ENCODE measurements at places on chromosomes 1 and 21.

DNA sequence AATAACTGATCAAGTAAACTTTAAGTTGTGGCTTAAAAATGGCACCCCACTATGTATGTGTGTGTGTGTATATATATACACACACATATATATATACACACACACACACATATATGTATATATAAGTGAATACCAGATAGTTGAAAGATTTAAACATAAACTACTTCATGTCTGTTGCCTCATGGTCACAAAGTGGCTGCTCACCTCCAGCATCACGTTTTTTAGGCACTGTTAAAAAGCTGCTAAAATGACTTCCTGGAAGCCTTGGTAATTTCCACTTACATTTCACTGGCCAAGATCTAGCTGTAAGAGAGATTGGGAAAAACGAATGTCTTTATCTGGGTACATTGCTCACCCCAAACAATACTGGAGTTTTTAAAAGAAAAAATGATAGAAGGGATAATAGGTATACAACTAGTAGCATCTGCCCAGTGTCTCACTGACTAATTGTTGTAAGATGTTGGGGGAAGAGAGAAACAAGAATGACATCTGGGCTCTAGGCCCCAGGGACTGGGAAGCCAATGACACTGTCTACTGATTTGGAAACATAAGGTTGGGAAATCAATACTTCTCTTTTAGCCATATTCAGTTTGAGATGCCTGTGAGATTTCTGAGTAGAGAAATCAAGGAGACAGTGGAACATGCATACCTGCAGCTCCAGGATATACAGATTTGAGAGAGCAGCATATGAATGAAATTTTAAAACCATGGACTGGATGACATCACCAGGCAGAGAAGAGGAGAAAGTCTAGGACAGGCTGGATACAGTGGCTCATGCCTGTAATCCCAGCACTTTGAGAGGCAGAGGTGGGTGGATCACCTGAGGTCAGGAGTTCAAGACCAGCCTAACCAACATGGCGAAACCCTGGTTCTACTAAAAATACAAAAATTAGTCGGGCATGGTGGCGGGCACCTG is 42.8 kb downstream of the CLDN14 start:
- DNase-seq = no peak

GRCh38 chr1:172351754-172352161 is 68.7 kb upstream of the C1orf105 start:
- DNase-seq = no peak

DNA sequence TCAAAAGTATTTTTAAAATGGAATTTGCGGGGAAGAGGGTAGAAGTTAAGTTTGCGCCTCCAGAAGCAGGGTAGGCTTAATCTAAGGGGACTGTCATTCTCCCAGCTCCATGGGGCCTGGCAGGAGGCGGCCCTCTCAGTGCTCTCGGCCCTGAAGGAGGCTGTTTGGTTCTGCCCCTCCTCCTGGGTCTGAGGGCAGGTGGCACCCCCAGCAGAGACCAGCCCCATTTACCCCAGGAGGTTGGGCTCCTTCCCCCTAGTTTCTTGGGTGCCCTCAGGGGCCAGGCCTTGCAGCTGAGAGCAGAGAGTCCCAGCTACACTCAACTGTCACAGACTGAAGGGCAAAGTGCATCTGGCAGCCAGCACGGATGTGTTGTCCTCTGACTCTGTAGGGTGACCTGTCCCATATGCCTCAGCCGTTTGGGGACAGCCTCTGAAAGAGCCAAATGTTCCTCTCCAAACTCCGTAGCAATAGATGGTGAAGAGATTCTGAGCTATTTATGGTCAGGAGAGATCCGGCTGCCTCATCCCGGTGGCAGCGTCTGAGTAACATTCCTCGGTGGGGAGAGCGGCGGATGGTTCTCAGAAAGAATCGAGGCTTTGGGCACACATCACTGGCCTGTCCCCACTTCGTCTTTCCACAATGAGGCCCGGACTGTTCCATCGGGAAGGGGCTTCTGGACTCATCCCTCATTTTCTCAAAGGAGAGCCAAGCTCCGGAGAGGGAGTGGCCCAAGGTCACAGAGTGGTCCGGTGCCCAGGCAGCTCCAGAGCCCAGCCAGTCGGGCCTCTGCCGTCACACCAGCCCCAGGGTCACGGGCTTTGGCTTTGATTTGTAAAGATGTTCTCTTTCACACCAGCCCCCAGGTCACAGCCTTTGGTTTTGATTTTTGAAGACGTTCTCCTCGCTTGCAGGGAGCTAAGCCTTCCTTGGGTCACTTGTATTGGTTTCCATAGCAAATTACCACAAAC is 424.2 kb upstream of the VAMP3 start:
- DNase-seq = no peak

DNA sequence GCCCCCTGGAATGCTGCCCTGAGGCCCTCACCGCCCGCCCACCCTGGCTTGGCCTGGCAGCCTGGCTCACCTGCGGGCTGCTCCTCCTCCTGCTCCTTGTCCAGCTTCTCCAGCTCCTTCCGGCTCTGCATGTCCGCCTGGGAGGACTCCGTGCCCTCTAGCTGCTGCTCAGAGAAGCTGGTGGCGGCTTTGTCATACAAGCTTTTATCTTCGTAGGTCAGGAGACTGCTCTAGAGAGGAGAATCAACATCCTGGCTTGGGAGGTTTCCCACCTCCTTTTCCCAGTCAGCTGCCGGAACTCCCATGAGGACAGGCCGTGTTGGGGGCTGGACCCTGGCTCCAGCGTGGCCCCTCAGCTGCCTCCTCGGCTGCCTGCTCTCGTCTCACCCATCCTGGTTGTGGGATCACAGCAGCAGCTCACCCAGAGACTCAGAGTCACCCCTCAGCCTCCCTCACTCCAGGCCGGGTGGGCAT is 36.6 kb upstream of the TMEM52 start:
- no peak for DNase-seq

GRCh38 chr1:206506405-206507283 is 687 bp upstream of the RASSF5 start:
- DNase-seq = no peak

DNA sequence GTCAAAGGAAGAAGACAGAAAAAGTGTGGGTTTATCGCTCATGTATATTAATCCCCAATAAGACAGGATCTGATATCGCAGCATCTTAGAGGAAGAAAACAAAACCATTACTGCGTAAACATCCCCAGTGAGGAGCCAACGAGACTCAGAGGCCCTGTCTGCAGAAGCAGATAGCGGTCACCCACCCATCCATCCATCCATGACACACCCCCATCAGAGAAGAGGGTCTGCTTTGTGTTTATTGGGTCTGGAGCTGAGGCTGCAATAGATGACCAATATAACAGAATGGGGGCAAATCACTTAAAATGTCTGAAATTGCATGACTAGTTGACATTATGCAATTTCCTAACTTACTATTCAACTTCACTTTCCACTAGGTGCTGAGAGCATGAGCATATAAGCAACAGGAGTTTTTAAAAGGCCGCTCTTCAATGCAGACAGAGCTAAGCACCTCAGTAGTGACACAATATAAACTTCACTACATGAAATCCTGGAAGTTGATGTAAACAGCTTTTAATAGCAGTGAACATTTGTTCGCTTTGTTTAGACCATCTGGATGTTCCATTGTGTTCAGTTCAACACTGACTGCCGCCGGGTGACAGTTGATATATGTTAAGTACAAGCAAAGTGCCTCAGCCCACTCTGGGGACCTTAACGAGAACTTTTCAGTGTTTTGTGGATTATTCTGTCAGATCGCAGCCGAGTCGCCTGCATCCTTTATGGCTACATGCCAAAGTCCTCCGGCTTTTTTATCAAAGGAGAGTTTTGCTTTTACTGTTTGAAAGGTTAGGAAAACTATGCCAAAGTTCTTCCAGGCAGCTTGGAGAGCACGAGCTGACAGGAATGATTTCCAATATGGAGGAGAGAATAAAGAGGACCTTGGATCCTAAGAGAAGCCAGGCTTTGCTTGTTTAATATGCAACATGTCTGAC is 167.5 kb downstream of the ZNF281 start:
- DNase-seq = no peak

DNA sequence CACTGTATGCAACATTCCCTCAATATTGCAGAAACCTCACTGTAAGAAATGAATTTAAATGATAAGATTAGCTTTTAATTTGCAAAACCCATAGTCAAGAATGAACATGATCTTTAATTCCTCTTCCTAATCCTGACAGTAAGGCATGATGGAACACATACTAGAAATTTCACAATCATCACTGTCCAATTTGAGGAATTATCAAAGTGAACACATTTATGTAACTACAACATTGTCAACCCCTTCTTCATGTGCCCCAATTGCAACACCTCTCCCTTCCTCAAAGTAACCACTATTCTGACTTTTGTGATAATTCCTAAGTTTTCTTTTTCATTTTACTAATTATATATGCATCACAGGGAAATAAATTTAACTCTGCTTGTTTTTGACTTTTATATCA is 103.1 kb downstream of the LHX8 start:
- DNase-seq = no peak

DNA sequence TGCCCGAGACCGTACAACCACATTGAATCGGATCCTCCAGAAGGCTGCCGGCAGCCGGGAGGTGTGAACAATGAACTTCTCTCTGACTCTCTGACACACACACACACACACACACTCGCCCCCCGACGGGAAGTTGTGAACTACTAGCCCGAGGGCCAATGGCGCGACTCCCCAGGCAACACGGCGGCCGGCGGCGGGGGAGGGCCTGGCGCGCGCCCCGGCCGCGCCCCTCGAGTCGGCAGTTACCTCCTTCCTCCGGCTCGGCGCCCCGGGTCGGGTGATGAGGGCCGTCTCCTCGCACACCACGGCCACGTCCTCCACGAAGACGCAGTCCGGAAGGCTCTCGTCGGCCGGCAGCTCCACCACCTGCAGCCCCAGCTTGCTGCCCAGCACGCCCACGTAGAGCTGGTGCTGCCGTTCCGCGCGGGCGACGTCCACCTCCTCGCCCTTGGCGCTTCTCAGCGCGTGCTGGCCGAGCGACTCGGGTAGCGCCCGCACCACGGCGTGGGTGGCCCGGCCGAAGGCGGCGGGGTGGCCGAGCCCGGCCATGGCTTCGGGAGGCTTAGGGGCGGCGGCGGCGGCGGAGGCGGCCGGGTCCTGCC is 361 bp downstream of the DDAH1 start:
- no peak for DNase-seq

- no peak for DNase-seq
Measured at GRCh38 chr1:41322835-41323234, 38.4 kb upstream of the FOXO6 start.

- no peak for DNase-seq
Measured at GRCh38 chr1:201489643-201490261, 17.2 kb downstream of the CSRP1 start.

- no peak for DNase-seq
Measured at GRCh38 chr1:161133220-161133740, 813 bp upstream of the DEDD start.

DNA sequence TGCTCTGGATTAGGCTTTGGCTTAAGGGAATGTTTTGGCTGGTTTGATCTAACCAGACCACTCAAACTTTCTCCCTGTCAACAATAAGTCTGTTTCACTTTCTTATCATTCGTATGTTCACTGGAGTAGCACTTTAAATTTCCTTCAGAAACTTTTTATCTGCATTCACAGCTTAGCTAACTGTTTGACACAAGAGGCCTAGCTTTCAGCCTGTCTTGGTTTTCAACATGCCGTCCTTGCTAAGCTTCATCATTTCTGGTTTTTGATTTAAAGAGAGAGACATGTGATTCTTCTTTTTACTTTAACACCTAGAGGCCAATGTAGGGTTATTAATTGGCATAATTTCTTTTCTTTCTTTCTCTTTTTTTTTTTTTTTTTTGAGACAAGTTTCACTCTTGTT is 14.9 kb upstream of the CYB5R1 start:
- no peak for DNase-seq

DNA sequence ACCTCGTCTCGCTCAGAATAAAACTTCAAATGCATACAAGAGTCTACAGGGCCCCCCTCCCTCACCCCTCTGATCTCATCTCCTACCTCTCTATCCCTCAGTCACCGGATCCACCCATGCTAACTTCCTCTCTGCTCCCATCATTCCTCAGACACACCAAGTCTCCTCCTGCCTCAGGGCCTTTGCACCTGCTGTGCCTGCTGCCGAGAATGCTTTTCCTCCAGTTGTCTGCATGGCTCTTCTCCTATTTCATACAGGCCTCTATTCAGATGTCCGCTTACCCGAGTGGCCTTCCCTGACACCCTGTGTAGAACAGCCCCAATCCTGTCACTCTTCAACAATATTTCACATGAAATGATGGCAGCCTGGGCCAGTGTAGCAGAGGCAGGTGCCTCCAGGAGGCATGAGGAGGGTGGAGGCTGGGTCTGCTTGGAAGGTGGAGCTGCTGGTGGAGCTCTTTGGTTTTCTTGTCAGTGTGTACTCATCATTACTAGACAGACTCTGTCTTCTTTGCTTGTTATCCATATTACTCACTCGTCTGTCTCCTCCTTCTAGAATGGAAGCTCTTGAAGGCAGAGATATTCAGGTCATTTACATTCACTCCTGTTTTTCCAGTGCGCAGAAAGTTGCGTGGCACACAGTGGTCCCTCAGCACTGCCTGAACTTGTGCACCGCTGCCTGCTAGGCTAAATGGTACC is 4.2 kb downstream of the SH2D2A start:
- DNase-seq = no peak

- no peak for DNase-seq
Measured at GRCh38 chr21:44767834-44768831, 33.5 kb downstream of the UBE2G2 start.

Data from stimulated activated CD8-positive, alpha-beta memory T cell treated with anti-CD3 and anti-CD28 coated beads, Interleukin-15, amount 100 ng/mL, for 48 hours (primary cell).